Hematopoietic multipotent progenitor cell (in vitro differentiated cells): ENCODE measurements at places on chromosomes 11 and 22.
A peak's percentile ranks its signal among the peaks of the same experiment; 100 is the strongest.

- DNase-seq: no peak
Measured at GRCh38 chr11:66287889-66288670, 863 bp downstream of the YIF1A start.

DNA sequence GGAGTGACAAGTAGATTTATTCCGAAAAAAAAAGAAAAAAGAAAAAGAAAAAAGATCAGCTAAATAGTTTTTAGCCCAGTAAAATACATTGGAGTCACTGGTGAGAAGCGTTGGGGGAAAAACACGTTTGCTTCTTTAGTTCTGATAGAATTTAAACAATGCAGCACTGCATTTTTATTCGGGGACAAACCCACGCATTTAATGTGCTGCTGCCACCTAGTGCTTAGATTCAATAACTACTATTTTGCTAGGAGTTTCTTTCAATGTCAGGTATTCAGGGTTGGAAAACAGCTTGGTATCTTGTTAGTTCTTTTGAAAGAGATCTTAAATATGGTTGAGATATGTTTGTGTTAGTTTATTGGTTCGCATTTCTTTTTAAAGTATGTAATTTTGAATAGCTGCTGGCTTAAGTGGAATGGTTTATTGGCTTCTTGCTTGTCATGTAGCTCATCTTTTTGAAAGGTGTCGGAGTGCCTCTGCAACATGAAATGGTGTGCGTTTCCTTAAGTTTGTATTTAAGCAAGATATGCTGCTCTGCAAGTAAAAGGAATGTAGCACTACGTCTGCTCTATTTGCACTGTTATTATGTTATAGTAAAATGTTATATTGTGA lies 41.9 kb downstream of the SVIP start:
- DNase-seq: peak; percentile 1

DNA sequence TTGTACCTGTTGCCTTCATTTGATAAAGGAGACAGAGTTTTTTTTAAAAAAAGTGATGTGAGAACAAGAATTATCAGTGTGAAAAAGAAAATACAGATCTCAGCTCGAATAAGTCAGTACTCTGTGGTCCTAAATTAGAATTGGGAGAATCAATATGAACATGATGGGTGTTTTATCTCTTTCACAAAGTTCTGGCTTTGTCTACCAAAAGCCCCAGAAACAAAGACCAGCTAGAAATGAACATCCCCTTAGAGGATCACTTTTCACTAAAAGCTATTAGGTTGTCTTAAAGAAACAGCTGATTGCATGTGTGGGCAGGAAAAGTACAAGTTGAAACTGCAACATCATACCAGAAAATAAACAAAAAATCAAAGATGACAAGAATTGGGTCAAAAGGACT lies 8.4 kb upstream of the ST14 start:
- no peak for DNase-seq

GRCh38 chr22:29816128-29816527 lies 21.9 kb downstream of the ASCC2 start:
- no peak for DNase-seq
